ENCODE measurements at places on chromosomes 12 and 14. TPM values are rescaled to one million over a fixed set of nuclear protein-coding genes. Genes with fewer than 3 reads are reported as not detected.
A peak's percentile ranks its signal among the peaks of the same experiment; 100 is the strongest.

AICDA gene
- not detected for polyA plus RNA-seq

GRCh38 chr14:91911474-91912032, 35.9 kb downstream of the FBLN5 start:
- peak; percentile 26 for DNase-seq

DNA sequence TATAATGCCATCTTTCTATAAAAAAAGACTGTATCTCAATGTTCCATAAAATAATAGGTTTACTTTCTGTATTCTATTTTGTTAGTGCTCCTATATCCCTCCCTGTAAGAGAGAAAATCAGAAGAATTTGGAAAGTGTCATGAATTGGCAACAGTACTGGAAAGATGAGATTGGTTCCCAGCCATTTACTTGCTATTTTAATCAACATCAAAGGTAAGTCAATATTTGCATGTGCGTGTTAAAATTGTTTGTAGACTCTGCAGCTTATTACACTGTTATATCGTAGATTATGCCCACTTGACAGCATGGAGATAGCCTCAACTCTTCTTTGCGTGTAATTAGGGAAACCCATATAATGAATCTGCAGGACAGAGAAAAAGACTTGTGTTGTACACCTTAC, 34.0 kb downstream of the KCNMB4 start:
- DNase-seq, result no peak

DNA sequence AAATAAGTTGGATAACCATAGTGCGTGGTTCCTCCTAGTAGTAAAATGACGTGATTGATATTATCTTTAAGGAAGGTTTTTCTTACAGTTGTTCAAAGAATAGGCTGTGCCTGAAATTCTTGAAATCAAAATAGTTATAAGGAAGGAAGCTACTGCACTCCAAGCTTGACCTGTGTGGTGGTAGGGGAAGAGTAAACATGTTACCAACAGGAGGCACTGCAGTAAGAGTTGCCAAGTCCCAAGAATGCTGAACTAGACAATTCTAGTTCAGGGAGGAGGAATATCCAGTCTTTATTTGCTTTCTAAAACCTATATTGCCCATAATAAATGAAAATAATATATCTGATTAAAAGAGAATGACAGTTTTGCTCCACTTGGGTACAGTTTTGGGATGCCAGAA, 764.5 kb downstream of the TMTC2 start:
- no peak for DNase-seq

ETFBKMT gene
- 1.2 TPM for polyA plus RNA-seq

DNA sequence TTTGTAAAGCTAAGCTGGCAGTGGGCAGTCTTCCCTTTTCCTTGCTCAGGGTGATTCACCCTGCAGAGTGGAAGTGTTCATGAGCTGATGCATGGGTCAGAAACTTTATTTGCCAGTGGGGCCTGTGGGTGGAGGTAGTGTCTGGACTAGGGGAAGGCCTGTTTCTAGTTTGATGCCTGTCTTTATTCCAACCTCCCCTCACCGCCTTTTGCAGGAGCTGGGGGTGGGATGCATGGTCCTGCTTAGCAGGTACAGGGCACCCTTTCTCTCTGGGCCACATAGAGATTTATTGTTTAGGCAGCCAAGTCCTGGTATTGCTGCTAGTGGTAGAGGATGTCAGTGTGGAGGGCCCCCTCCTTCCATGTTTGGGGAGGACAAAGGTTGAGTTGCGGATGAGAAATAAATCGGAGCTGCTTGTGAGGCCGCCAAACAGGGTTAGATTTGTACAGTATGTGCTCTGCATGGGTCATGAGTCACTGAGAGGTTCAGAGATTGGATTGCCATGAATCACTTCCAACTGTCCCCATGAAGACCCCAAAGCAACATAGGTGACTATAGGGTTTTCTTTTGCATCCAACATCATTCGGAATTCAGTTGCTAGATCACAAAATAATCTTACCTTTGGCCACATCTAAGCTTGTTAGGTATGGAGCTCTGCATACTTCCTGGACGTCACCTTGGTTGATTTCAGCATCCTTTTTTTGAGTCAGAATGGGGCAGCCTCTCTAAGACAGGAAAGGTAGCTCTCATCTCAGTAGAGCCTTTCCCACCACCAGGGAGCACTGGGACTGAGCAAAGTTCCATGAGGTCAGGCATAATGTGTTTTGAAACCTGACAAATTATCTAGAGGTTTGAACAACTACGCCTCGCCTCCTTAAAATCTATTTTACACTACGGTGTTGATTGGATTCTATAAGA, 8.8 kb downstream of the SMOC1 start:
- no peak for DNase-seq

DNA sequence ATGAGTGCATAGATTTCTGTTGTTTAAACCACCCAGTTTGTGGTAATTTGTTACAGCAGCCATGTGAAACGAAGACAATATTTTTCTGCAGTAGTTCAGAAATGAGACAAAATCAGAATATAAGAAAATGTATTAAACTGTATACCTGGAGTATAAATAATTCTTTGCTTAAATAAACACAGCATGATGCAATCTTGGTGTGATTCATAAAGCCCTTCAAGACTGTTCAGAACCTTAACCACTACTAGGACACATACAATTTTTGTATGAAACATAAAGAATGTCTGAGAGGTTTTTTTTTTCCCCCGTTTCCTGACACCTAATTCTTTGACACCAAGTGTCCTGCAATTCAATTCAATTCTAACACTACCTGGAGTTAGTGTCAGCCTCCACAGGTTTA, 10.5 kb downstream of the C12orf75 start:
- DNase-seq, result no peak

POTEG gene
- polyA plus RNA-seq, result not detected

- no peak for DNase-seq
Measured at GRCh38 chr14:90731487-90731886, 84.7 kb downstream of the TTC7B start.

- no peak for DNase-seq
Measured at GRCh38 chr12:62888454-62889110, 46.4 kb downstream of the PPM1H start.

OR4Q2 gene
- polyA plus RNA-seq, result not detected

GRCh38 chr14:31068235-31068634, 42.1 kb upstream of the STRN3 start:
- DNase-seq, result no peak
